Tibial artery (tissue), 4 donors: ENCODE measurements at places on chromosomes 2 and 18.

DNA sequence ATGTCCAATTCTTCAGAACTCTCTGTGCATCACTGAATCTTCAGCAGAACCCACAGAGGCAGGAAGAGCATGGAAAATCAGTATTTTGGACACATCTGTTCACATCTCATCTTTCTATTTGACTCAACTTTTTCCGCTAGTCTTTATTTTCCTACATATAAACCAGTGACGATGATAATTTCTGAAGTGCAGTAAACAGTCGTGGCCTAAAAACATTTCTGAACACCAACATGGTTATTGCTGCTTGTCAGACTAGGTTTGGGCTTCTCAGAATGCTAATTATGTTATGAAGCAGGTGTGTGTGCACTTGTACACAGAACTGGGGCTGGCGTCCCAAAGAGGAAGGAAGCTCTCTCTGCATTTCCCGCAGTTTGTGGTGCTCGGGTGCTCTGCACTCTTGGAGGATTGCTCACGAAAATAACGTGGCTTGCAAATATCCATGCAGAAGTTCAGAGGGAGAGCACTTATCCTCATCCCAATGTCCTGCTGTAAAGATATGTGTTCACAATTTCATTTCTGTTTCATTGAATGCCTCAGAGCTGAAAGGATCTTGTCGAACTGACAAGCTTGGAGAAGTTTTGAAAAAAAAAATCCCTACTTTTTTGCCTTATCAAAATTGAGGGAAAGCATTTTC, 50.8 kb downstream of the EDAR start:
- no peak for DNase-seq

DNA sequence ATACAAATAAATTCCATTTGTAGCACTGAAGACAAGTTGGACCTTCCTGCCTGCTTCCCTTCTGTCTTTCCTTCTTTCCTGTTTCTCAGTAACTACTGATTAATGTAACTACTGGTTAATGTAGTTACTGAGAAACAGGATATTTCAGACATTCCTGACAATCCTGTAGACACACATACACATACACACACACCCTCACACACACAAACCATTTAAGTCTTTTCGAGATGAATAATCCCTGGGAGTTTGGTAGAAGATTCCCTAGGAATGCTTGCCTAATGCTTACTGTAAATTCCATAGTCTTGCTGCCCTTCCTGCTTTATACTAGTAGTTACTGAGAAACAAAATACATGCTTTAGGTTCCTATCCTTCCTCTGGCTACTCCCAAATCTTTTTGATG, 83.9 kb downstream of the PIK3C3 start:
- DNase-seq = no peak

DNA sequence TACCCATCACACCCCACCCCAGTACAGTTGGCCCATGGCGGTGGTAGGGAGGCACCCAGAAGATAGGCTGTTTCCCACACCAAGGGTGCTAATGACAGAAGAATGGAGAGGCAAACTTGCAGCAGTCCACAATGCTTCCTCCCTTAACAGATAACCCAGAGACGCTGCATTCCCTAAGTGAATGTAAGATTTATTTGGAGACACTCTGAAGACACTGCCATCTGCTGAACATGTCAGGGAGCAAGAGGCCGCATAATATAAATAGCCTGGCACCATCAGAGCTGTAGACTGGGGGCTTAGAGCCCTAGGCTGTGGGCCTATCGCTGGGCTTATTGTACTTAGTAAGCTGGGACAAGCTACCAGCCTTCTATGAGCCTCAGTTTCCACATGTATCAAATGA, 2.2 kb upstream of the IWS1 start:
- DNase-seq = no peak

DNA sequence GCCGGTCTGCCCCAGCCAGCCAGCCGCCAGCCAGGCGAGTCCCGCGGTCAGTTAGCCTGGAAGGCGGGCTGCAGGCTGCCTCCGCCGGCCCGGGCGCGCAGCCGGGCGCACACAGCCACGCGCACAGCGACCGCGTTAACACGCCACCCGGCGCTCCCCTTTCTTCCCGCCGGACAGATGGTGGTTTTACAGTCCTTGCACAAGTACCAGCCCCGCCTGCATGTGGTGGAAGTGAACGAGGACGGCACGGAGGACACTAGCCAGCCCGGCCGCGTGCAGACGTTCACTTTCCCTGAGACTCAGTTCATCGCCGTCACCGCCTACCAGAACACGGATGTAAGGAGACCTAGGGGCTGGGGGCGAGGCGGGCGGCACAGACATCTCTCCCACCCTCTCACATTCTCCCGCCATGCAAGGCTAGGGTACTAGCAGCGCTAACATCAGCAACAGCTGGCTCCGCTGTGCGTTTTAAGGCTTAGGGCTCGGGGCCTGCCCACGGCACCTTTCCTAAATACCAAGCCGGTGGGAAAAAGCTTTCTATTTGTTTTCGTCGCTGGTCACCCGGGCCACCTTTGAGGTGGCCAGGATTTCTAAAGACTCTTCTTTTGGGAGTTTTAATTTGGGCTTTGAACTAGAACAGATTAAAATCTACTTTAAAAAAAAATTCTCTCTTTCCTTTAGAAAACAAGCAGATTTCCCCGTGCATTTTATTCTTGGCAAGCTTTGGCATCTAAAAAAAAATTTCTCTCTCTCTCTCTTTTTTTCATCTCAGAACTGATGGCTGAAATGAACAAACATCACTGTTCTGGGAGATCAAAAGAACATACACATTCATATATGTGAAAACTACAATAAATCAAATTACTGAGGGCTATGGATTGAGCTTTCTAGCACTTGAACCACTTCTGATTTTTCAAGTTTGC, 2.9 kb downstream of the TBR1 start:
- DNase-seq = no peak

DNA sequence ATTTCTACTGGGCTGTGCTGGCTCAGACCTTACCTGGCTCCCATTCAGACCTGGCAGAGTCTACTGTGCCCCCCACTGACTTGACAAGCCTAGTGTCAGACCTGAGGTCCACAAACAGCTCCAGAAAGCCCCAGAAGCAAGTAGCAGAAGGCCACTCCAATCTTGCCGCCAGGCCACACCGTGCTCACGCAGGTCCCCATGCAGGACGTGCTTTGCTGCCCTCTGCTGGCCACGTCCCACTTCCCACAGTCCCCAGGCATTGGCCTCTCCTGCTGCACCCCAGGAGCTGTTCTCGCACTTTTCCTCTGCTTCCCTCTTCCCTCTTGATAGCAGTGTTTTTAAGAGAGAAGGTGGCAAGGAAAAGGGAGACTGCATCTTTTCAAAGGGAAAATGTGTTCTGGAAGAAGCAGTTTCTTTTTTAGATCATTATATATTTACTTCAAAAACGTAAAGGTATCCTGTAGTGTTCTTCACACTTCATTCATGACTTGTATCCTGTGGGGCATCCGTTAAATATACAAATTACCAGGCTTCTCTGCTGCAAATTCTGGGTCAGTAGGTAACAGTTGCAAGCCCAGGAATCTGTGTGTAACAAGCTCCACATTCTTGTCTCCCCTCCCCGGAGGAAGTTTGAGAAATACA, 81.4 kb upstream of the PAPOLG start:
- peak; percentile 85 for DNase-seq

DNA sequence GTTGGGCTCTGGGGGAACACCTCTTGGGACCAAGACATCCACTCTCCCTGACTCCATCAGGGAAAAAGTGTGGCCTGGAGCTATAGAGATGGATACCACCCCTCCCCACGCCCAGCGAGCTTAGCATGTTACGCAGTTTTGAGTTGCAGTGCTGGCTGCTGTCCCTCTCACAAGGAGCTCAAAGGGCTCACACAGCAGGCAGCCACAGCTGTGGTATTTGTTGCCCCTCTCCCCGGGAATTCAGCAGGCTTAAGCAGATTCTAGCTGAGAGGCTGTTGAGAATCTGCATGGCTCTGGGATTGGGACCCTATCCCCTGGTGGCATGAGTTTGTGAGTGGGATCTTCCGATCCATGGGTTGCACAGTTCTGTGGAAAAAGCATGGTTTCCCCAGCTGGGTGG, 673.1 kb upstream of the FSHR start:
- DNase-seq = no peak

- DNase-seq = no peak
Observed at GRCh38 chr18:62379051-62379450, 53.9 kb downstream of the TNFRSF11A start.

GRCh38 chr2:151439127-151439526, 29.4 kb downstream of the RIF1 start:
- DNase-seq = no peak

GRCh38 chr2:32851777-32852439, 94.8 kb upstream of the LTBP1 start:
- no peak for DNase-seq

- DNase-seq = no peak
Observed at GRCh38 chr2:223669453-223670225, 67.5 kb upstream of the SCG2 start.

DNA sequence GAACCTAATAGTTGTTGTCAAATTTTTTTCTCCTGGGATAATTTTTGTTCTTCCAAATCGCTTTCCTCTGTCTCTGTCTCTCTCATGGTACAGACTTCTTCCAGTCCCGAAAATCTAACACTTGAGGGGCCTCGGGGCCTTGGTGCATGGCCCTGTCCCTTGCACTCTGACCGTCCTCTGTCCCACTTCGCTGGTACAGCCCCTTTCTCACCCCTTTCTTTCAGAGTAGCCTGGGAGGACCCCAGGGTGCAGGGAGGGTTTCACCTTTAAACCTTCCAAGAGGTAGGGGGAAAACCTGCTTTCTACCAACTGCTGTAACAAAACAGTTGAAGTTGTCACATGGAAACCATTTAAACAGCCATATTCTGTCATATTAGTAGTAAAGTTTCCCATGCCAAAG, 22.2 kb upstream of the FAHD2A start:
- DNase-seq = no peak

- DNase-seq = no peak
Observed at GRCh38 chr2:231785822-231786176, 446 bp upstream of the COPS7B start.

- no peak for DNase-seq
Observed at GRCh38 chr18:32470460-32470713, 295 bp downstream of the GAREM1 start.

- no peak for DNase-seq
Observed at GRCh38 chr18:70507970-70508369, 219.1 kb downstream of the SOCS6 start.

- no peak for DNase-seq
Observed at GRCh38 chr2:166410828-166411472, 35.2 kb upstream of the SCN9A start.

DNA sequence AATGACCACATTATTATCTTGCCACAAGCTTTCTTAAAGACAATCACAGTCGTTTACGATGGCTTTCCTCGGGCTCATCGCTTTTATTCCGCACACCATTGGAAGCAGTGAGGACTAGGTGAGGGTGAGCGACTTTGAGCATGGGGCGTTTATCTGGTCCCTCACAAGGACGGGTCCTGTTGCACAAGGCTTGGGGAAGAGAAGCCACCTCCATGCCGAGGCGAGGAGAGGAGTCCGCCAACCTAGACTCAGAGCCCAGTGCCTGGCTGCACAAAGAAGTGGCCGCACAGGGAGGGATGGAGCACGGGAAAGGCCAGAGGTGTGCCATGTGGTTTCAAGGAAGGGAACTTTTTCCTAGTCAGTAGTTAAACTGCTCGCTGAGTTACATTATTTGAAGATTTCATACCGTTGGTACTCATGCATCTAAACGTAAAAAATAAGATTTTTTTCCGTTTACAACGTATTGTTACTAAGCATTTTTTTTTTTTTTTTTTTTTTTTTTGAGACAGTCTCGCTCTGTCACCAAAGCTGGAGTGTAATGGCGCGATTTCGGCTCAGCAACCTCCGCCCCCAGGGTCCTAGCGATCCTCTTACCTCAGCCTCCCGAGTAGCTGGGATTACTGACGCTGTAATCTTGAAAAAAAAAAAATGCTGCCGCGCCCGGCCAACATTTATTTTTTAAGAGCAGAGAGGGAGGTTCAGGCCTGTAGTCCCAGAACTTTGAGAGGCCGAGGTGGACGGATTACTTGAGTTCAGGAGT, 849 bp upstream of the CYP27C1 start:
- DNase-seq = no peak

- no peak for DNase-seq
Observed at GRCh38 chr2:40101131-40101575, 322.1 kb upstream of the THUMPD2 start.

- no peak for DNase-seq
Observed at GRCh38 chr18:42305869-42306593, 351.0 kb downstream of the PIK3C3 start.

GRCh38 chr18:6983366-6983765, 134.2 kb downstream of the LAMA1 start:
- no peak for DNase-seq

DNA sequence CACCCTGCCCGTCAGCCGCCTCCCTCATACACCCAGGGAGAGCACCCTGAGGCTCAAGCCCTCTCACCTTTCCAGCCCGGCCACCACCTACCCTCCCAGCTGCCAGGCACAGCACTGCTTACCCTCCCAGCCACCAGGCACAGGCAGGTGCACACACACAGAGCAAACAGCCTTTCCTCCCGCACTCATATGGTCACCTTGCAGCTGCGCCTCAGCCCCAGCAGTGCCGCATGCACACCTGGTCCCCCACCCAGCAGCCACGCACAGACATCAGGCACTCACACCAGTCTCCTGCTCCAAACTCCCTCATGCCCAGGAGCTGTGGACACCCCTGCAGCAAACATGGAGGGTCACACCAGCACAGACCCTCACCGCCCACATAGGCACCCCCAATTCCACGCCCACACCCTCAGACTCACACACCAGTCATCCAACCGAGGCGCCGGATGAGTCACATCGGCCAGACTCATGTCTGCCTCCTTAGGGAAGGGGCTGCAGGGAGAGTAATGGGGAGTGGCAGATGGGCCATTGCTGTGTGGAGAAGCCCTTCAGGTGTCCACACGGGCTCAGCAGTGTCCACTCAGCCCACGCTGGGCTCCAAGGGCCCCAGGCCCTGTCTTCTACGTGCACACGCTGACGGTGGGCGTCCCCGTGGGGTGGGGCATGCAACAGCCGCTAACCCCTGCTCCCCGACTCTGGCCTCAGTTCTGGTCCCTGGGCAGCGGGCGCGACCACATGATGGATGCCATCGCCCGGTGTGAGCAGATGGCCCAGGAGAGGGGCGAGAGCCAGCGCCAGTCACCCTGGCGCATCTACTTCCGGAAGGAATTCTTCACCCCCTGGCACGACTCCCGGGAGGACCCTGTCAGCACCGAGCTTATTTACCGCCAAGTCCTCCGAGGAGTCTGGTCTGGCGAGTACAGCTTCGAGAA, 22.3 kb upstream of the GPR17 start:
- peak; percentile 59 for DNase-seq

DNA sequence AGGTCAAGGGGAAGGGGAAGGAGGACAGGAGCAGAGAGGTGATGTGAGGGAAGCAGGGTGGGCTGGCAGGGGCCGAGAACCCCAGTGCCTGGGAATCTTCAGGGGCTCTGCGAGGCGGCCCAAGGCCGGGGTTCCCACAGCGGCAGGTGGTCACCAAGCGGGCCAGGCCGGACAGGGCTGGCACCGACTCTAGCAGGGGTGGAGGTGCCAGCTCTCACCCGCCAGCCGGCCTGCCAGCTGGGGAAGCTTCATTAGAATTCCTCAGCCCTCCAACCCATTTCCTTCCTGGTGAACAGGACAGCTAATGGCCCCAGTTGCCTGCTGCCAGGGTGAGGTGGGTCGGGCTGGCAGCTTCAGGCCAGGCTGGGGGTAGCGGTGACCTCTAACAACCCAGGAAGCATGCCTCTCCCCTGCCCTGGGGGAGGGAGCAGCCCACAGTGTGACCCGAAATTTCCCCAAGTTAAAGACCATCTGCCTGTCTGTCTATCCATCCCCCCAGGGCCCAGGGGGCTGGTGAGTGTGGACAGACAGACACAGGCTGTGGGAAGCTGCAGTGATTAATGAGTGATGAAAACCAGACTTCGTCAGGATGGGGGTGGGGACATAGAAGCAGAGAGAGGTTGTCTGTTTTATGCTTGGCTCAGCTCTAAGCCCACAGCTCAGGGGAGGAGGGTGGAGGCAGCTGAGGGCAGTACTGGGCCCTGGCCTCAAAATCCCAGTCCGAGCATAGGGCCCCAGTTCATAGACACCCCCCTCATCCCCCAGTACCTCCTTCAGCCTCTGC, 144.1 kb downstream of the ZFP36L2 start:
- DNase-seq = peak; percentile 62
